ENCODE measurements at places on chromosomes 12 and 14.
A peak's percentile ranks its signal among the peaks of the same experiment; 100 is the strongest.

DNA sequence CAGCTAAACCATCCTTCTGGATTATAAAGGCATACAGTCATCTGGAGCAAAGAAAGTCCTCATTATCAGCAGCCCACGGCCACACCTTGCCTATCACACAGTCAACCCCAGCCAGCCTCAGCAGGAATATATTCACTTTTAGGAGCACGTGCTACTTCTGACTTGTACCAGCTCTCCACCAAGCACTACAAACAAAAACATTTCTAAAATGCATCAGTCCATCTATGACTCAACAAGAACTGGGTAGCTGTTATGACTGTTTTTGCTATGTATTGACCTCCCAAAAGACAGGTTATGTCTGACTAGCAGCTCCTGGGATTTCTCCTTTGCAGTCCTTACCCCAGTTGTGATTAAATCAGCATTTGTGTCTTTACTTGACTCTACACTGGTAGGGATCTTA, 31.2 kb downstream of the NUAK1 start:
- no peak for DNase-seq

- peak; percentile 57 for DNase-seq
Observed at GRCh38 chr14:22071006-22071405, 397.4 kb upstream of the OR4E1 start.

DNA sequence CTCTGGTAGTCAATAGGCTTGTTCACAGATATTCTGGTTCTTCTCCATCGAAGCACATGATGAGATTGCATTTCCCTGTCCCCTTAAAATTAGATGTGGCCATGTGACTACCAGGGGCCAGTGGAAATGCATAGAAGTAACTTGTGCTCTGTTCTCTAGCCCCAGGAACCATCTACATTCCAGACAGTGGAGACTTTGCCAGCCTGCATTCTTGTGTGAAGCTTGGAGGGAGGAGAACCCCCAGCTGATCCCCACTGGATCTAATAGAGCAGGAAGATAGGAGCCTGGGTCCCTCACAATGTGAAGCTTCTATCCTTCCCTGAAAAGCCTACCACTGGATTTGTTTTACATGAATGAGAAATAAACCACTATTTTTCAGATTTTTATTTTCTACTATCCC, 130.1 kb downstream of the KITLG start:
- DNase-seq, result no peak

- no peak for DNase-seq
Observed at GRCh38 chr14:38755036-38755435, 348.0 kb downstream of the SEC23A start.

DNA sequence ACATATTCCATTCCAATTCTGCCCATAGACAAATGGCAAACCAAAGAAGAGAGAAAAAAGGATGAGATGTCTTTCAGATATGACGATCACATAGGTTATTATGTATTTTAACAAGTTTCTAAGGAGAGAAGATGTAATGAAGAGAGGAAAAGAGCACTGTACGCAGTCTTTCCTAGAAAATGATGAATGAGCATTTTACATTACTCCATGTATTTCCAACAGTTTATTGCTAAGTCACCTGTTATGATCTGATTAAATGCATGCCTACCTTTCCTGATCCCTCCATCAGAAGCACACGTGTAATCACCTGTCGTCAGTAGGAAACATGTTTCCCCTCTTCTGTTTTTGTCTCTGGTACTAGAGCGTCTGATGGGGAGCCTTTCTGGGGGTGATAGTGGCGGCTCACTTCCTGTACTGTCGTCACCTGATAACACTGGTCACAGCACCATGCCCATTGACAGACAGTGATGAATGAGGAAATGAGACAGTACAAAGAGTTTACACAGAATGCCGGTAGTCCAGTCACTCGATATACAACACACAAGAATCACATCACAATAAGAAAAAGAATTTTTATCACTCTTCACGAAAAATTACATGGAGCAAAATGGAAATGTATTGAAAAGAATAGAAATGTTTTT, 161.6 kb downstream of the KCNC2 start:
- no peak for DNase-seq

DNA sequence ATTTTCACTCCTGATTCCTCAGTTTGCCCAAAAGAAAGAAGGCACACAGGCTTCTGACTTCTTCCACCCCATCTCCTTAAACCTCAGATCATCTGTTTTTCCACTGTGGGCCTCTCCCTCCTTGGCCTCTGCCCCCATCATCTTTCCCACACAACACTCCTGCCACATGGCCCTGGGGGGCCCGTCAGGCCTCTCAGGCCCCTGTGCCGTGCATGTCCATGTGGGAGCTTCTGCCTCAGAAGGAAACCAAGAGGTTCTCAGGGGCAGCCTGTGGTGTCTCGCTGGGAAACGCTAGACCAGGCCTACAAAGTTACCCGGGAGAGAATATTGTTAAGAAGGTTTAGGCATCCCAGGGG, 8.0 kb downstream of the KLHL33 start:
- DNase-seq, result no peak

DNA sequence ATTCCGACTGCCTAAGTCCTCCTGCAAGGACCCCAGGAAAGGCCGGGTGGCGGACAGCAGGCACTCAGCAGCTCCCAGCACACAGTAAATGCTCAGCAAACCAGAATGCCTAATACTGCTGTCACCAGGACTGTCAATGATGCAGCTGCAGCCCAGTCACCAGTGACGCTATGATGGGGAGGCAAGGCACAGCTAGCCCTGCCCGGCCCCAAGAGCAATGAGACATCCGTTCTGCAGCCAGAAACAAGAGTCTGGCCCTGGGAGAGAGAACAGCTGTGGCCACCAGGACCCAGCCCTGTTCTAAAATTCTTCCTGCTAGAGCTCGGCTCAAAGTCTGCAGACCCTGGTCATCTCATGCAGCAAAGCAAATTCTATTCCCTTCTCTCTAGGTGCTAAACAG, 69.8 kb downstream of the NCOR2 start:
- no peak for DNase-seq

DNA sequence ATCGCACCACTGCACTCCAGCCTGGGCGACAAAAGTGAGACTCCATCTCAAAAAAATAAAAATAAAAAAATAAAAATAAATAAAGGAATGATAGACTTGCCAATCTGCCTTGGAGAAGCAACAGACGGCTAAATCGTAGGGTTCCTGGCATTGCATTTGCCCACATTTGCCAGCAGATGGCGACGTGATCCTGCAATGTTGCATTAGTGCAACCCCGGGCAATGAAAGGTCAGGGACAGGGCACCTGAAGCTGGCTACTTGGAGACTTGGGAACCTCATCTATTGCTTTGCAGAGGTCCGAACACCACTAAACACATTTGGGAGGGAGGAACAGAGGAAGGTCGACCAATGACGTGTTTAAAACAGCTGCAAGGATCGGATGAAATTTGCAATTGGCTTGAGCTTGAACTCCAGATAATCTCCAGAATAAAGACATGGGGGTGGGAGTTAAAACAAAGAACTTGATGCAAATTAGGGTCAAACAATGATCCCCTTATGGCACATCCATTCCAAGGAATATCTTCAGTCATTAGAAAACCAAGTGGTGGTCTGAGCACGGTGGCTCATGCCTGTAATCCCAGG, 34.6 kb downstream of the SPRING1 start:
- DNase-seq, result peak; percentile 76

GRCh38 chr12:56749359-56749758, 2.8 kb downstream of the PRIM1 start:
- no peak for DNase-seq

- DNase-seq, result no peak
Observed at GRCh38 chr14:36518031-36518585, 1.9 kb downstream of the NKX2-1 start.

- DNase-seq, result no peak
Observed at GRCh38 chr12:107514887-107515445, 170.6 kb upstream of the PWP1 start.

- no peak for DNase-seq
Observed at GRCh38 chr14:92754966-92755365, 6.5 kb upstream of the LGMN start.

- DNase-seq, result no peak
Observed at GRCh38 chr12:57449375-57449774, 5.7 kb upstream of the INHBE start.

All from activated CD4-positive, alpha-beta T cell treated with anti-CD3 and anti-CD28 coated beads, Interleukin-2, Interleukin-6, amounts not matched to agents 100 ng/mL and 50 ng/mL, durations not matched to agents 16 hours and 8 hours (primary cell).